ENCODE measurements at places on chromosomes 5 and 9.

DNA sequence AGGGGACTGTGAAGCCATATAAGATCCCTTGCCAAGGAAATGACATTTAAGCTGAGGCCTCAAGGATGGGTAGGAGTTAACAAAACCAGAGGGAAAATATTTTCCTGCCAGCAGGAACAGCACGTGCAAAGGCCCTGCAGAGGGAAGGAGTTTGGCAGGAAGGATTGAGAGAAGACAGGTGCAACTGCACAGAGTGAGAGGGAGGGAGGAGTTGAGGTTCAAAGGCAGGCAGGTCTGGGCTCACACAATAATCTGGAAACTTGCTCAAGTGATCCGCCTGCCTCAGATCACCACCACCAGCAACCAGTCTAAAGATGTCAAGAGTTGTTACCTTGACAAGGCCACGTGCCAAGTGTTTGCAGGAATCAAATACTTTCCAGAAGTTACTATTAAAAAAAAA is 31.1 kb upstream of the PWWP2A start:
- DNase-seq: no peak

DNA sequence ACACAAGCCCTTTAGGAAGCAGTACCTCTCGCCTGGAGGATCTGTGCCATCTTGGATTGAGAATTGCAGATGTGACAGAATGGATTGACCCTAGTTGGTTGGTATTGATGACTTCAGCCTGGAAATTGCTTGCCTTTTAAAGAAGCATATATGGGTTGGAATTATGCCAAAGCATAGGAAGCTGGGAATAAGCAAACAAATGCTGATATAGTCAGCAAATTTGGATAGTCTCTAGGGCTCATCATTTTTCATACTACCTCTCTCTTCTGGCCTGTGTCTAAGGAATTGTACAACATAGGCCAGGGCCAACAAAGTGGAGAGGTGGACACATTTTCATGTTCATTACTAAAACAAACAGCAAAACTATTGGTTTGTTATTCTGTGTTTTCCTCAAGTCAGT is 13.2 kb downstream of the TRIM32 start:
- DNase-seq: no peak

- no peak for DNase-seq
Observed at GRCh38 chr5:5005353-5005752, 134.8 kb upstream of the ADAMTS16 start.

- peak; percentile 73 for DNase-seq
Observed at GRCh38 chr5:115855959-115856358, 14.2 kb downstream of the AP3S1 start.

GRCh38 chr5:173032730-173033129 is 23.4 kb upstream of the CREBRF start:
- no peak for DNase-seq

DNA sequence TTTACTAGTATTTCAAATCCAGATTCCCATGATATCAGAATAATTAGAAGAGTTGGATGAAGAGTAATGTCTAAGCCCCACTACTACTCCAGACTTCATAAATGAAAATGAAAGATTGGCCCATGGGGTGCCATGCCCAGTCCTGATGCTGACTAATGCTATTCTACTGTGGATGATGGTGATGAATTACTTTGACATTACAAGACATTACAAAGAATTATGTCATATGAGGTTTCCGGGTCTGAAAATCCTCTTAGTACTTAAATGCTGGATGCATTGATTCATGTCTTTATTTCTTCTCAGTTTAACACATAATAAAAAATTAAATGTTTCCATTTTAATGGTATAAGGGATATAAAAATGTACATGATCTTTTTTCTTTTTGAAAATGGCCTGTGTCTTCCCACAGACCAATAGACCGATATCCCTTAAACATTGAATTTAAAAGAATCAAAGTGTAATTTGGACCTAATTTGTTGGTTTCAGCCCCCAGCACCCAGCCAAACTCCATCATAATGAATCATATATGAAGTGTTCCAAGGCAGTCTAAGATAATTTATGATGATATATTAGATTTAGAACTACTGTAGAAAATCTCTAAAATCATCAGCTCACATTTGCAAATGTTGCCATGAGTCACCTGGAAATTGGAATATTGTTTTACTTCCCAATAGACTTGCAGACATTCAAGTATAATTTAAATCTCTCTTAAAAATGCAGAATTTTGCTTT is 223.6 kb upstream of the SGCD start:
- DNase-seq: no peak

DNA sequence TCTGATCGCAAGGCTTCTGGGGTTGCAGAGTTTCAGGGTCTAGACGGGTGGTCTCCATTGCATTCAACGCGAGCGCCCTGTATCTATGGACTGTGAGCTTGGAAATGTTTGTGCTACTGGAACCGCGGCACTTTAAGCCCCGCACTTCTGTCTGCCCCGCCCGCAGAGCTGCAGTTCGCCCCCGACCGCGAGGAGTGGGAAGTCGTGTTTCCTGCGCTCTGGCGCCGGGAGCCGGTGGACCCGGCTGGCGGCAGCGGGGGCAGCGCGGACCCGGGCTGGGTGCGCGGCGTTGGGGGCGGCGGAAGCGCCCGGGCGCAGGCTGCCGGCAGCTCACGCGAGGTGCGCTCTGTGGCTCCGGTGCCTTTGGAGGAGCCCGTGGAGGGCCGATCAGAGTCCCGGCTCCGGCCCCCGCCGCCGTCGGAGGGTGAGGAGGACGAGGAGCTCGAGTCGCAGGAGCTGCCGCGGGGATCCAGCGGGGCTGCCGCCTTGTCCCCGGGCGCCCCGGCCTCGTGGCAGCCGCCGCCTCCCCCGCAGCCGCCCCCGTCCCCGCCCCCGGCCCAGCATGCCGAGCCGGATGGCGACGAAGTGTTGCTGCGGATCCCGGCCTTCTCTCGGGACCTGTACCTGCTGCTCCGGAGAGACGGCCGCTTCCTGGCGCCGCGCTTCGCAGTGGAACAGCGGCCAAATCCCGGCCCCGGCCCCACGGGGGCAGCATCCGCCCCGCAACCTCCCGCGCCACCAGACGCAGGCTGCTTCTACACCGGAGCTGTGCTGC is 1.0 kb downstream of the ADAMTS19 start:
- DNase-seq: peak; percentile 9

DNA sequence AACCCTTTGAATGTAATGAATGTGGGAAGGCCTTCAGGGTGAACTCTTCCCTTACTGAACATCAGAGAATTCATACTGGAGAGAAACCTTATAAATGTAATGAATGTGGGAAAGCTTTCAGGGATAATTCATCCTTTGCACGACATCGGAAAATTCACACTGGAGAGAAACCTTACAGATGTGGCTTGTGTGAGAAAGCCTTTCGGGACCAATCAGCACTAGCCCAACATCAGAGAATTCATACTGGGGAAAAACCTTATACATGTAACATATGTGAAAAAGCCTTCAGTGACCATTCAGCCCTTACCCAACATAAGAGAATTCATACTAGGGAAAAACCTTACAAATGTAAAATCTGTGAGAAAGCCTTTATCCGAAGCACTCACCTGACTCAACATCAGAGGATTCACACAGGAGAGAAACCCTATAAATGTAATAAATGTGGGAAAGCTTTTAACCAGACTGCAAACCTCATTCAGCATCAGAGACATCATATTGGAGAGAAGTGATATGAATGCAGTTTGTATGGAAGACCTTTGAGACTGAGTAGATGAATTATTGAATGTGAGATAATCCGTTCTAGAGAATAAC is 24.6 kb downstream of the ZNF454 start:
- DNase-seq: no peak

- DNase-seq: peak; percentile 63
Observed at GRCh38 chr5:30804739-30805505, 388.6 kb upstream of the CDH6 start.

DNA sequence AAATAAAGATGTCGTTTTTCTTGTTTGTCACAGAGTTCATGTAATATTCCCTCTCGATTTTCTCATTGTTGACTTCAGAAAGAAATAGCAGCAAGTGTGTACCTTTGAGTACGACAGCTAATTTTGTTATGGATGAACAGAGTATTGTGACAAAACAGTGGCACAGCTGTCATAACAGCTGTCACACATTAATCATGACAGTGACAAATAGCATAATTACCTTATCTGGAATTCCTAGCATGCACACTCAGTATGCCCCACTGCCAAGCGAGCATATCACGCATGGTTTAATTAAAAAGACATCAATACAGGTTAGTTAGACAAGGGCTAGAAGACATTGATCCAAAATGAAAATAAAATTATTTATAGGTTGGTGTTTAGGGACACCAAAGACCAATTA is 375.1 kb downstream of the SPATA31D1 start:
- no peak for DNase-seq

DNA sequence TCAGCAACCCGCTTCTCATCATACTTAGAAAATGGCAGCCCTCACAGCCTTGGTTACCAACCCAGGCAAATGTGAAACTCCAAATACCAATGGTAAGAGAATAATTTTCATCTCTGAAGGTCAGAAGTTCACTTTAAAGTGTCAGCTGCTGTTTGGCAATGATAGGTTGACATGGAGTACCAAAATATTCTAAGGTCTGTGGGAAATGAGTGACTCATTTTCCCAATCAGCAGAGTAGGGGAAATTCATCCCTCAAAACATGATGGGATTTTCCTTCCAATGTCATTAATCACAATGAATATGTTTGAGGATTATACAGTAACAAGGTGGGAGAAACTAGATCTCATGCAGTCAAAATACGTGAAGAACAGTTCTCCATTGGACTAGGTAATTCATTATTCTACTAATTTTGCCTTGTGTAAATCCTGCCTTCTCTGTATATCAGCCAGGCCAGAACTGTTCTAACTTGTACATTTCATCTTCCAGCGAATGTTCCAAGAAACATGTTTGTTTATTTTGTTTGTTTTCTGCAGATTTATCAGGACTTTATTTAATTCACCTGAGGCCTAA is 53.1 kb upstream of the ERBIN start:
- peak; percentile 71 for DNase-seq

DNA sequence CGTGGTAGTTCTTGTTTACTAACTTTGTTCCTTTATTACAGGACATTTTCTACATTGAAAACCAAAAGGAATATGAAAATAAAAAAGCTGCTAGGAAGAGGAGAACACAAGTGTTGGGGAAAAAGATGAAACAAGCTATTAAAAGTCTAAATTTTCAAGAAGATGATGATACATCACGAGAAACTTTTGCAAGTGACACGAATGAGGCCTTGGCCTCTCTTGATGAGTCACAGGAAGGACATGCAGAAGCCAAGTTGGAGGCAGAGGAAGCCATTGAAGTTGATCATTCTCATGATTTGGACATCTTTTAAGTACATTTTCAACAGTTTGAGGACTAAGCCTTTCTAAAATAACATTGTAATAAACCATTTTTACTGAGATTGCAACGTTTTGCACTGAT is 23.8 kb downstream of the PHAX start:
- DNase-seq: peak; percentile 95

DNA sequence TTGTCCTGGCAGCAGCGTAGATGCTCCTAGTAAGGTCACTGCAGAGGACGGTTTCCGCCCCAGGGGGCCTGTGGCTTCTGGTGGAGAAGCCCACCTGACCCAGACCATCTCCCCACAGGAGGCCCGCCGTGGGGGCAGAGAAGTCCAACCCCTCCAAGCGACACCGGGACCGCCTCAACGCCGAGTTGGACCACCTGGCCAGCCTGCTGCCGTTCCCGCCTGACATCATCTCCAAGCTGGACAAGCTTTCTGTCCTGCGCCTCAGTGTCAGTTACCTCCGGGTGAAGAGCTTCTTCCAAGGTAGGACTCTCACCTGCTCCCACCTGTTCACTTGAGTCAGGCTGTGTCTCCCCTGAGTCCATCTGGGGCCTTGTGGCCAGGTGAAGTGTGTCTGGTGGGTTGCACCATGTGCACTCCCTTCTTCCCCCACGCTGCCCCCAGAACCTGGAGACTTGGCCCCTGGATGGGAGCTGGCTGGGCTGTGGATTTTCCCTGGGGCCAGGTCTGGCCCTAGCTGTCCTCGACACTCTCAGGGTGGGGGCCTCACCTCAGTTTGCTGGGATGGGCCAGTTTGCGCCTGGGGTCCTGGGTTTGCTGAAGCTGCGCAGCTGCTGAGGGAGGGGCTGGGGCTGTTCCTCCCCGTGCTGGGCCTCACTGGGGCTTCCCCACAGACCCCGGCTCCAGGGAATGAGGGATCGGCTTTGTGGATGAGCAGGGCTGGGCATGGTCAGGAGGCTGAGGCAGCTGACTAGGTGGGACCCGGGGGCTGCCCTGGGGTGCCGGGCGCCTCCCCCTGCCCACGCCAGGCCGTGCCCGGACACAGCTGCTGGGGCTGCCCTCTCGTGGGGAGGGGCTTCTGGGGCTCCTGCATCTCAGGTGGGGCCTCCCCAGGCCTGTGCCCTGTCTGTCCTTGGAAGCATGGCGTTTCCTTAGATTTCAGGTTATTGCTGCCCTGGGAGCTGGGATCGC is 32.4 kb downstream of the AHRR start:
- no peak for DNase-seq

- DNase-seq: peak; percentile 91
Observed at GRCh38 chr5:14305045-14305444, 161.9 kb downstream of the TRIO start.

DNA sequence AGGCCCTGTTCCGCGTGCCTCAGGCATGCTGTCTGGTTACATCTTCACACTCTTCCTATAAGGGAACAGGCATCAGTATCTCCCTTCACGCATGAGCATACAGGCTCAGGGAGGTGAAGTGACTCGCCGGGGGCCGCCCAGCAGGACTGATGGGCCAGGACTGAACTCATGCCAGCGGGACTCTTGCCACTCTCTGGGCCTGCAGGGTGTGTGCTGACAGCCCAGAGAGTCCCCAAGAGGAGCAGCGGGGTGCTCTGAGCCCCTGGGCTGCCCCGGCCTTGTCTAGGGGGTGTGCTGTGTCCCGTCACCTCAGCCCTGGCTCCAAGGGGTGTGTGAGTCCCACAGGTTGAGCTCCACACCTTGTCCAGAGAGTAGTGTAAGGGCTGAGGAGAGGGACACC is 9.9 kb downstream of the KCNT1 start:
- no peak for DNase-seq

- DNase-seq: no peak
Observed at GRCh38 chr5:64587370-64587769, 81.6 kb downstream of the RGS7BP start.

DNA sequence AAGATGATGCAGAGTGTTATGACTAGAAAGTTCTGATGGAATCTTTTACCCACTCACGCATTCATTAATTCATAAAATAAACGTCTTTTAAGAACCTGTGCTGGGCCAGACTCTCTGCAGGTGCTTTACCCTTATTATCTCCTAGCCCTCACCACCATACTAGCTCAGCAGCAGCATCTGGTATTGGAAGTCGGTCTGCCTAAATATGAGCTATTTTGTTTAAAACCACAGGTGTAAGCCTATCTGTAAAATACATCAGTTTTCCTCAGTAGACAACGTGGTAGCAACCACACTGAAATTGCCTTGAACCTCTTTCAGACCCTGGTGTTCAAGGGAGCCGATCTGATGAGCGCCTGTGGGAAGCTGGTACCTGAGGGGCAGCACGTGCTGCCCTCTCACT is 69.4 kb downstream of the PPIC start:
- DNase-seq: no peak

- no peak for DNase-seq
Observed at GRCh38 chr5:80216753-80217596, 38.9 kb downstream of the SERINC5 start.

- DNase-seq: no peak
Observed at GRCh38 chr9:73805853-73806458, 654.3 kb downstream of the ANXA1 start.

Data from iris pigment epithelial cell (primary cell).